ENCODE measurements at places on chromosomes 4 and X.

- DNase-seq: no peak
Observed at GRCh38 chrX:53089224-53089842, 4.6 kb upstream of the KANTR start.

DNA sequence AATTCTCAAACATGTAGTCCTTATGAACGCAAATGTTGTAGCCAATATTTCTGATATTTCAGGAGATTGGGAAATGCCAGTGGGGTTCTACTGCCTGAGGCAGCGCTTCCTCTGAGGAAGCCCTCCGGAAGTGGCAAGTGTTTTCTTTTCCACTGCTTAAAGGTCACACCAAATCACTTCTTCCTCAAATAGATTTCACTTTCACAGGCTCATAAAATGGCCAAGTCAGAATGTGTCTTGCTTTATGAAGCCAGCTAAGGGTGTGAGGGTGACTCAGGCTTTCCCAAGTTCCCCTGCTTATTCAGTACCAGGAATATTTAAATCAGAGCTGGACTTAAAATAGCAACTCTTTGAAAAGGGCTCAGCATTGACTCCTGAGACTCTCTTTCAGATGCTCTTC, 514.2 kb upstream of the DIPK2B start:
- no peak for DNase-seq

- no peak for DNase-seq
Observed at GRCh38 chr4:59598330-59598618, 1601.9 kb upstream of the ADGRL3 start.

GRCh38 chrX:72573158-72573511, 492 bp upstream of the HDAC8 start:
- no peak for DNase-seq

DNA sequence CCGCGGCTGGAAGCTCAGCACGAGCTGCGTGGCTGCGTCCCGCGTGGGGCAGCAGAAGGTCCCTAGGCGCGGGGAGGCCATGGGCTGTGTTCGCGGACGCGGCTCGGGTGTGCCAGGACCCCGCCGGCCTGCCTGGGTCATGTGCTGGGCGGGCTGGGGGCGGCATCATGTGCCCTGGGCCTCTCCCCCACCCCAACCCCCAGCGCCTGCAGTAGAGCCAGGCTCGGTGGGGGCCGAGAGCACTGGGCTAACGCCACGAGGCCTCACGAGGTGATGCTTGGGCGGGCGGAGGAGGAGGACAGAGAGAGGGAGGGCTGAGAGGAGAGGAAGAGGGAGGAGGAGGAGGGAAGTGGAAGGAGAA, at the start of gene GPR143:
TSS of gene GPR143 (minus strand) at position 111 of the 361 bp plus-strand sequence. CDS start at position 81, 30 bp downstream.
- DNase-seq: no peak

DNA sequence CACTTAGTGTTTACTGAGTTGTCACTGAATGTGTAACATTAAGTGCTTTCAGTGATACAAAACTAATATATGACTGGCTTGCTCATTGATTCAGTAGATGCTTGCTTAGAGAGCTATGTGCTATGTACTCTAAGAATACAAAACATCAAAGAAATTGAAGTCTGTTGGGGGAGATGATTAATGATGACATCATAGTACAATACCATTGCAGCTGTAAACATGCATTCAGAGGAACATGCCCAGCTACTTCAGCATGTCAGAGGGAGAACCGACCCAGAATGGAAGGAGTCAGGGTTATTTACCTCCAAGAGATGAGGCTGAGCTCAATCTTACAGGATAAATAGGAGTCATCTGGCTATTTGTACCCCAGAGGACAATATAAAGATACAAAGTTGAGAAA, 290.8 kb downstream of the TENM3 start:
- no peak for DNase-seq

GRCh38 chrX:16756724-16757123, 29.5 kb upstream of the TXLNG start:
- no peak for DNase-seq

DNA sequence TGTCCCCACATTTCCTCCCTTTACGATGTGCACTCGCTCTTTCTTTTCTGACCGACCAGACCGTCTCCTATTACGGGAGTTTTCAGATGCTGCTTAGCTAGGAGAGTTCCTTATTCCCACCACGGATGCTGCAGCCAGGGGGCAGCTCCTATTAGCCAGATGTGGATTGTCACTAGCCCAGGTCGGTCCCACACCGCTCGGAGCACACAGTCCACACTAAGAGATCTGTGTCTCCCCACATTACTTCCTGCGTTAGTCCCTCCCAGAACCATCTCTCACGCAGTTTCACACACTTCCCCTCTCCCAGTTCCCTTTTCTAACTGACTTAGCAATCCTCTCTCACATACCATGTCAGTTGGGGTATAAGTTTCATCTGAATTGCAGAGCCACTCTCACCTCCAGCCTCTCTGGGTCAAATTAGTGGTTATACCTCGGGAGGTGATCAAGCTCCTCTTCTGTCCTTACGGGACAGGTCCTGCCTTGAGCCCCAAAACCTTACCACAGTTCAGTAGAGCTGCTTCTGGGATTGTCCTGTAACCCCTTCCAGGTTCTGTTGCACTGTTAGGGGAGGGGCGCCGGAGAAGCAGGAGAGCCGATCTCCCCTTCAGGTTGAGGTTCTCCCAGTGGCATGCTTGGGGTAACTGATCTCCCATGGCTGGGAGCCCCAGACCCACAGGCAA, 28.2 kb downstream of the SULT1E1 start:
- no peak for DNase-seq

DNA sequence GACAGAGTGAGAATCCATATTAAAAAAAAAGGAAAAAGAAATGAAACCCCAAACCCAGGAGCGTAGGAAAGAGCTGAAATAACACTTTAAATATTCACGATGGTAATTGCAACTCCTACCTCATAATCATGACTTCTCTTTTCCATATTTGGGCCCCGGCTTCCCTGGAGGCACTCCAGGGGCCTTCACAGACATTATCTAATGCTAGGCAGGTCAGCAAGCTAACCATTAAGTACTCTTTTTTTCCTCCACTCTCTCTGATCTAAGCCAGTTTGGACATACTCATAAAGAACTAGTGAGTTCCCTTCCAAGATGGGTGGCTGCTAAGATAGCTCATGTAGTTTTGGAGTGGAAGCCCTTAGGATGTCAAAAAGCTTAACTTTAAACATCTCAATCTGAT, 83.2 kb downstream of the SH3KBP1 start:
- no peak for DNase-seq

DNA sequence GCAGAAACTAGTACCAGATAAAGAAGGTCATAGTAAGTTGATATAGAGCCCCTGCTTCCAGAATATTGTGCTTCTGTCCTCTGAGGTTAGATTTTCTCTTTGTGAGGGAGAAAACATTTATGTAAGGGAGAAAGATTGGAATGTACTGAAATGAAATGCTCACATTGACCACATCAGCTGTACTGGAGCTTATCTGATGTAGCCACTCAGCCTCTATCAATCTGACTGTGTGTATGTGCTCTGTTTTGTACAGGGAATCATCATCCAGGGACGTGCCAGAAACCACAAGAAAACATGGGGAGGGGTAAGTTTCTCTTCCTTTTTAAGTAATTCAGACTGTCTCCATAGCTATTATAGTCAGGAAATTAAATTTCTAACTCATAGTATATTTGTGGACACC, 56.8 kb downstream of the PRRG1 start:
- DNase-seq: no peak

- DNase-seq: peak; percentile 42
Observed at GRCh38 chrX:10098270-10098713, 58.5 kb upstream of the CLCN4 start.

DNA sequence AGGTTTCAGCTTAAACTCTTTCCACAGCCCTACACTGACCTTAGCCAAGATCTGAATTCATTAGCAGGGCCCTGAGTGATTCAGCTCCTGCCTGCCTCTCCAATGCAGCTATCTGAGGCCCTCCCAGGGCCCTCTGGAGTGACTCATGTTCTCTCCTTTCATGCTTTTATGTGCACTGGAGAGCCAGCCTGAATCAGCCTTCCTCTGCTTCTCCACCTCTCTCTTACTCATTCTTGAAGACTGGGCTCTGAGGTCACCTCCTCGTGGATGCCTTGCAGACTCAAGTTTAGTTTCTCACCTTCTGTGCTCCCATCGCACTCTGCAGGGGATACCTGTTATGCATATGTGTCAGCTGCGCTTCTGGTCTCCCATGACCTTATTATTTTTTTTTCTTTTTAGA, 3.1 kb upstream of the OCIAD2 start:
- no peak for DNase-seq

DNA sequence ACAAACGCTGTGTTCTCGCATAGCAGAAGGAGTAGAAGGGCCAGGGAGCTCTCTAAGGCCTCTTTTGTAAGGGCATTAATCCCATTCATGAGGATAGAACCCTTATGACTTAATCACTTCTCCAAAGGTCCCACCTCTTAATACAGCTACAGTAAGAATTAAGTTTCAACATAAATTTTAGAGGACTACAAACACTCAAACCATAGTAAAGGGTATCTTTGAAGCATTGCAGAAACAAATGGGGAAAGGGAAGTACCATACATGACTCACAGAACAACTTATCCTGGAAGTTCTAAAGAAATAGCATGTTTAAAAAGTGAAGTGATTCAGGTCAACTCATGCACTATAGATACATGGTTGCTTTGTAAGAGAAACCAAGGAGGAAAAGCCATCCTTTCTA, 680.8 kb downstream of the RPA4 start:
- no peak for DNase-seq

DNA sequence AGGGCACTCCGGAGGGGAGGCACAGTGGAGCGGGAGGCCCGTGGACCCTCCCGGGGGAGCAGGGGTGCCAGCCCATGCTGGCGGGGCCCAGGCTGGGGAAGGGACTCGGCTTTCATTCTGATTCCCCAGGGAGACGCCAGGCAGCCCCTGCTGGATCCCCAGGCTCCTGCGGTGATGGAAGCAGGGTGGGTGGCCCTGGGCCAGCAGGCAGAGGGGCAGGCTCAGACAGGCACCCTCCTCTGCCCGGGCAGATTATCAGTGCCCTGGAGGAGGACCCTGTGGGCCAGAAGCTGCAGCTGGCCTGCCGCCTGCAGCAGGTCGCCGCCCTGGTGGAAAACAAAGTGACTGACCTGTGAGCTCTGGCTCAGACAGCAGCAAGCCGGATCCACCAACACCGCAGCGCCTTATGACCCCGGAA, 2.1 kb upstream of the SRPK3 start:
- no peak for DNase-seq

- DNase-seq: no peak
Observed at GRCh38 chrX:44282753-44283152, 60.7 kb downstream of the EFHC2 start.

- no peak for DNase-seq
Observed at GRCh38 chr4:113977526-113977855, 2.0 kb downstream of the ARSJ start.

GRCh38 chr4:15914291-15914690, 24.2 kb downstream of the FGFBP1 start:
- DNase-seq: no peak

DNA sequence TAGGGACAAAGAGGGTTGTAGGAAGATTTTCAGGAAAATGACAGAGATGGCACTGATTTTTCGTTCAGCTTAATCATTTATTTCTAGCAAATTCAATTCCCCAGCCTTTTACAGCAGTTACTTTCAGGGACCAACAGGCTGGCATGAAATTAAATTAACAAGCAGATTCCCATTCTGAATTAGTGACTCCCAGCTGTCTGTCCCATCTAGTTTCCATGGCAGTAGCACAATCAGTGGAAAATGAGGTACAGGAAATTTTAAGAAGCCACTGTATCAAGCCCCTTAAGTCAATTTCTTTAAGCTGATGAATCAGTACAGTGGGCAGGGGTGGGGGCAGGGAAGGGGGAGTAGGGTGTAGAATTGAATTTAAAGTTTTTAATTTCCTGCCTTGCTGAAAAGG, 121.1 kb upstream of the TEX13C start:
- no peak for DNase-seq

GRCh38 chr4:147776716-147777115, 44.8 kb downstream of the ARHGAP10 start:
- no peak for DNase-seq

- no peak for DNase-seq
Observed at GRCh38 chr4:78613522-78614321, 62.2 kb downstream of the ANXA3 start.

DNA sequence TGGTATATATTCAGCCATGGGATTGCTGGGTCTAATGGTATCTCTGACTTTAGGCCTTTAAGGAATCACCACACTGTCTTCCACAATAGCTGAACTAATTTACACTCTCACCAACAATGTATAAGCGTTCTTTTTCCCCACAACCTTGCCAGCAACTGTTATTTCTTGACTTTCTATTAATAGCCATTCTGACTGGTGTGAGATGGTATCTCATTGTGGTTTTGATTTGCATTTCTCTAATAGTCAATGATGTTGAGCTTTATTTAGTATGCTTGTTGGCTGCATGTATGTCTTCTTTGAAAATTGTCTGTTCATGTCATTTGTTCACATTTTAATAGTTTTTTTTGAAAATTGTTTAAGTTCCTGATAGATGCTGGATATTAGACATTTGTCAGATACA, 235.2 kb downstream of the HEPH start:
- DNase-seq: no peak

DNA sequence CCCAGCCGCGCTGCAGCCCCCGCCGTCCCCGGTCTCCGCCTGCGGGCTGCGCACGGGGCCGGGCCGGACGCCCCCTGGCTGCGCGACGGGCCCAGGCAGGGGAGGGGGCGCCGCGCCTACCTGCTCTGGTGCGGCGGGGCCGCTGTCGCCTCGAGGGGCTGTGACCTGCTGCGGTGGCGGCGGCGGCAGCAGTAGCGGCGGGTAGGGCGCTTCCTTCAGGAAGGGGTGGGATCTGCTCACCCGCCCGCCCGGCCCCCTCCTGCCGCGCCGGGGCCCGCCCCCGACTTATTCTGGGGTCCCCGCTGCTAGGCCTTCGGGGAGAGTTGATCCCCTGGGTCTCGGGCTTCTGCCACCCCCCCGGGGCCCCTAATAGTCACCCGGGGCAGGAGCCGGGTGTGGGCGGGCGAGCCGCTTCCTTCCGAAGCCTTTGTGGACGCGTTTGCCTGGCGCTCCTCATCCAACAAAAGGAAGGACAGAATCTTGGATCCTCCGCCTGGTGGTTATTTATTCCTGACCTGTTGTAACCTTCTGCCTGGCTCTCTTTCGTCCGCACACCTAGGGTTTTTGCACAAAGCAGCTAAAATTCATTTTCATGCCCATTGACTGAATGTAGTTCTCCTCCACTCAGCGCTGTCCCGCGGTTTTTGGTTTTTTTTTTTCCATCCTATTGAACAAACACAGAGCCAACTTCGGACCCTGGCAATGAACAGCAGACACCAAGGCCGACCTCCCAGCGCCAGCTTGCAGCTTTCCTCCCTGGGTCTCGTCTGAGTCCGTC, at the start of gene TMEM150C:
TSS of gene TMEM150C (minus strand) at position 203 of the 778 bp plus-strand sequence. CDS start 57,331 bp downstream, outside the sequence.
- no peak for DNase-seq

- no peak for DNase-seq
Observed at GRCh38 chr4:148151806-148152205, 290.4 kb downstream of the NR3C2 start.

GRCh38 chrX:153381684-153382532, 19.2 kb downstream of the PNMA6E start:
- DNase-seq: no peak

DNA sequence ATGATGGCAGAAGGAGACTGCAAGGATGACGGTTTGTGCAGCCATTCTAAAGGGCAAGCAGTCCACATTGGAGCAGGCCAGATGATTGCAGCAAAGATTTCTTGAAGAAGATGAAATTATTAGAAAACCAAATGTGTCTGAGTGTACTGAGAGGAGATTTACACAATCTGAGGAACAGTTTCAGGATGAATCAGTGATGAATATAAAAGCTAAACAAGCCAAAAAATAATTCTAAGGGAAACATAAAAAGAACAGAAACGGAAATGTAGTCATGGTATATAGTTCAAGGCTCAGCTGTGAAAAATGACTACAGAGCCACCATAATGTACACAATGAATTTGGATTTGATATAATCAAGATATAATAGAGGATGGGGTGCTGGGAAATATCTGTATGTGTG, 168.5 kb downstream of the PDGFC start:
- DNase-seq: no peak

GRCh38 chrX:115952417-115953092, 218.0 kb upstream of the AGTR2 start:
- no peak for DNase-seq

Data from activated CD8-positive, alpha-beta memory T cell treated with anti-CD3 and anti-CD28 coated beads for 4 hours (primary cell).